Stimulated activated CD4-positive, alpha-beta T cell treated with anti-CD3 and anti-CD28 coated beads, TNF-alpha, amount 100 ng/mL, for 48 hours (primary cell): ENCODE measurements at places on chromosomes 12 and 14.
A peak's percentile ranks its signal among the peaks of the same experiment; 100 is the strongest.

DNA sequence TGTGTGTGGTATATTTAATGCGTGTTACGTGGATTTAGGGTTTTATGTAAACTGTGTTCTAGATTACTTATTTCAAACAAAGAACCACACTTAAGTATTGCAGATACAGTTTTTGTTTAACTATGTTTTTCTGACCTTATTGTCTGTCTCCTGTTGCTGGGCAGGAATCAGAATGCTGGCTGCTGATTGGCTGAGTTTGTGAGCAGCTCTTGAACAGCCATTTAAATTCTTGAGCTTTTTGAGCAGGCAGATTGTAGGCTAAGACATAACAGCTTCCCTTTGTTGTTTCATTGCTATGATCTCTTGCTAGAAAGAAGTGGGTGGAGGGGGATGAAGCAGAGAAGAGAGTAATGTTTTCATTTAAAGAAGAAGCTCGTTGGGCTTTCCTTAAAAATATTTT lies 52.2 kb downstream of the ATF7IP start:
- DNase-seq, result peak; percentile 53

DNA sequence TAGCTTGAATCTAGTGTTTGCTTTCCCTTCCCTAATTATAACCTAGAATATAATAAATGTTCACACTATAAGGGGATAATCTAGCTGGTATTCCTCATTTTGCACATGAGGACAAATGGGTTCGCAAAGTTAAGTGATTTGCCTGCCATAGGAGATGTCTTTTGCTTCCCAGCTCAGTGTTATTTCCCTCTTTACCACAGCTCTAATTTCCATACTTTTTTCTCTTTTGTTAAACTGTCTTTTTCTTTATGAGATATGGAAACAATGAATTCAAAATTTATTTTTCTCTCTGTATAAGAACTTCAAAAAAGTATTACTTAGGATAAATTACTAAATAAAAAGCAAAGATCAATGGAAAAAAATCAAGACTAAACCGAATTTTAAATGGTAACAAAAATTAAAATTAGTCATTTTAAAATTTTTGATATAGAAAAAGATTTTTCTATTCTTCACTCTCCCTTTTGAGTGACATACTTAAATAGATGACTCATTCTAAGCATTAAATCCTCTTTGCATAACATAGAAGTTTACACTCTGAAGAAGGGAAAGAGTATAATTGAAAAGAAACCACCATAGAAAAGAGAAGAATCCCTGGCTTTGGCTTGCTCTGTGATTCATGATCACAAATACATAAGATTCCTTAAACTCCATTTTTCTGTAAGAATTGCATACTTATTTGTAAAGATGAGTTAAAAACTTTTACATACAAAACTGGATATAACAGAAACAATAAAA lies 97.3 kb downstream of the INSM2 start:
- no peak for DNase-seq

GRCh38 chr12:130452546-130452945 lies 114.9 kb downstream of the PIWIL1 start:
- DNase-seq, result no peak

DNA sequence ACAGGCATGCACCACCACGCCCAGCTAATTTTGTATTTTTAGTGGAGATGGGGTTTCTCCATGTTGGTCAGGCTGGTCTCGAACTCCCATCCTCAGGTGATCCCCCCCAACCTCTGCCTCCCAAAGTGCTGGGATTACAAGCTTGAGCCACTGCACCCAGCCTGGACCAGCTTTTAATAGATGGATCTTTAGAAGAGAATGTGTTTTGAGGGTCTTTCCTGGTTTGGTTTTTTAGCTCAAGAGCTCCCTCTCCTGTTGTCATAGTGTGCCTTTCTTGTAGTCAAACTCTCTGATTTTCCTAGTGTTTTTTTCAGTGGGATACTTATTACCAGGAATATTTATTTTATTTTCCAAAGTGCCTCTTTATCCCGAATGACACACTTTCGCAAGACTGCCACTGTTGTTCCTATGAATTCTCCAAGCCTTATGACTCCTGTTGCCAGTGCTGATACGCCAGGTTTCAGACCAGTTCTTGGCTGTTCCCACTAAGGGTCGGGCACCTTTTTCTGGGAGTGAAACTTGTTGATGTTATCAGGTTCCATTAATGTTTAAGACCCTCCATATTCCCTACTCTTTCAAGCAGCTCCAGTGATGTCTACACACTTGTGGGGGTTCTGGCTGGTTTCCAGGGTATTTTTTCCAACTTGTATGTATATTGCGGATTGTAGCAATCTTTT lies 31.5 kb upstream of the LIMA1 start:
- no peak for DNase-seq

DNA sequence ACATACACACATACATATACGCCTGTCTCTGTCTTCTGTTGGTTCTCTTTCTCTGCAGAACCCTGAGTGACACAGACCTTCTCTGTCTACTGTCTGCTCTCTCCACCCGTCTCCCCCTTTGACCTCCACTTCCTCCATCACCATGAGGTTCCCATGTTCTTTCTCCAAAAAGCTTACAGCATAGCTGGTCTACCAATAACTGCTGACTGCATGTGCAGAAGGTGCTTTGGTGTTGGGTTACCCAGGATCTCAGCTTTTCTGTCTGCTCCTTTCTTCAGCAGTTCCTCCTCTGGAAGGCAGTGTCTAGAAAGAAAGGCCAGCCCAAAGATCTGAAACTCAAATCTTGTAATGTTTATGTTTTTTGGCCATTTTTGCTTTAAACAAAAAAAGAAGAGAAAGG lies 125.6 kb downstream of the SMOC1 start:
- DNase-seq, result no peak

DNA sequence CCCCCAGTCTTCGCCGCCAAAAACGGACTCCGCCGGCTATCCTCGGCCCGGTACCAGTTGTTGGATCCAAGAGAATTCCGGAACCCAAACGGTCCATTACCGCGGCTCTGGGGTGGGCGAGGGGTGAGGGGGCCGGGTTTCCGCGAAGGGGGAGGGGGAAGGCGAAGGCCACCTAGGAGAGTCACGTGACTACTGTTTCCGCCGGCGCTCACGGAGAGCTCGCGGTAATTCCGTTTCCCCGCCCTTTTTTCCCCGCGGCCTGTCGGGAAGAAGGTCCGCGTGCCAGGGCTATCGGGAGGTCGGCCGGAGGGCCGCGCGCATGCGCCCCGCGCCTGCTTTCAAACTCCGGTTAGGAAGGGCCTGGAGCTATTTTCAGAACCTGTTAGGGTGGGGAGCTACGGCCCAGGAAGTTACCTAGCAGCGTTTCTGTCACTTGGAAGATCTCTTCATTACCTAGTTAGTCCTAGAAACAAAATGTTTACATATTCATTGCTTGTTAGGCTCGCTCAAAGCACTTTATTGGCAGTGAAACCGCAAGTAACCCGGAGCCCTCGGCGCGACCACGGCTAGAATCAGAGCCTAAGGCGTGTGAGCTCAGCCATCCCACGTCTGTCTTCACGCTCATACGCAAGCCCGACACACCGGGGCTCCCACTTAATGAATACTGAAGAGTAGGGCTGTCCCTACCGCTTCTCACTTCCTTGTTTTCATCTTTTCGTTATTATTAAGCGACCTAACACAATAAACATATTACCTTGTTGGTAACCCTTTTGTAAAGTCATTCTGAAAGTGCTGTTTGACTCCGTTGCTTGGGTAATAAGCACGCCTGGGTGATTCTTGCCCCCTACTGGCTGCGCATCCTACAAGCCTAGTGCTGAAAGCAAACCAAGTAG lies 624 bp upstream of the SBNO1 start:
- DNase-seq, result peak; percentile 89

DNA sequence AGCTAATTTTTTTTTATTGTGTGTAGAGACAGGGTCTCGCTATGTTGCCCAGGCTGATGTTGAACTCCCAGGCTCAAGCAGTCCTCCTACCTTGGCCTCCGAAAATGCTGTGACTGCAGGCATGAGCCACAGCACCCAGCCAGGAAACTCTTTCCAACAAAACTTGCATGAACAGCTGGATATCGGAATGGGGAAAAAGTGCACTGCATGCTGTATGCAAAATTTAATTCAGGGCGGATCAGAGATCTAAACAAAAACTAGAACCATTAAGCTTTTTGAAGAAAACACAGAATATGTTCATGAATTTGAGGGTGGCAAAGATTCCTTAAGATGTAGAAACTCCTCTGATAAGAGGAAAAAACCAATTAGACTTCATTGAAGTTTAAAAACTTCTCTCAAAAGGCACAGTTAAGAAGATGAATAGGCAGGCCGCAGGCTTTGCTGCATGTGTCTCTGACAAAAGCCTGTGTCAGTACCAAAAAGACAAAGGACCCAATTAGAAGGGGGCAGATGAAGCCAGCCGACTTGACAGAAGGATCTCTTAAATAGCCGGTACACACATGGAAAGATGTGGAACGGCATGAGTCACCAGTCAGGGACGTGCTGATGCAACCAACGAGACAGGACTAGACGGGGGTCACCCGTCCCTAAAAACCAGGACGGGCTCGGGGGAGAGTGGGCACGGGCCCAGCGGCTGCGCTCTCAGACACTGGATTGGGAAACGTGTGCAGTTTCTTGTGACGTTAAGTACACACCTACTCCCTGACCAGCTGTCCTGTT lies 34.8 kb upstream of the MMP17 start:
- no peak for DNase-seq

DNA sequence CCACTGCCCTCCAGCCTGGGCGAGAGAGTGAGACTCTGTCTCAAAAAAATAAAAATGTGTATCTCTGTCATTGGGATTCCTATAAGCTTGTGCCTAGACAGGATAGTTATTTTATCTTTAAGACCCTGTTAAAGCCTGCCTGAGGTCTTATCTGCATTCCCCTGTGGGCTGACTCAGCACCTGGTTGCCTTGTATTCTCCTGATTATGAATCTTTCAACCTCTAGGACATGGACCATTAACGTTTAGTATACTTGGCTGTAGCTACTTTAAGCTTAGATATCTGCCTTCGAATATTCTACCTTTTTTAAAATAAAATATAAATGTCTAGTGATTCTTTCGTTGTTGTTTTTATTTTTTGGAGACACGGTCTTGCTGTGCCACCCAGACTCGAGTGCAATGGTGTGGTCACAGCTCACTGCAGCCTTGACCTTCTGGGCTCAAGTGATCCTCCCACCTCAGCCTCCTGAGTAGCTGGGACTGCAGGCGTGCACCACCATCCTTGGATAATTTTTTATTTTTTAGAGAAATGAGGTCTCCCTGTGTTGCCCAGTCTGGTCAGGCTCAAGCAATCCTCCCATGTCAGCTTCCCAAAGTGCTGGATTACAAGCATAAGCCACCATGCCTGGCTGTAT lies 41.3 kb downstream of the RESF1 start:
- no peak for DNase-seq

- DNase-seq, result no peak
Observed at GRCh38 chr12:2642896-2643425, 151.8 kb upstream of the FKBP4 start.

DNA sequence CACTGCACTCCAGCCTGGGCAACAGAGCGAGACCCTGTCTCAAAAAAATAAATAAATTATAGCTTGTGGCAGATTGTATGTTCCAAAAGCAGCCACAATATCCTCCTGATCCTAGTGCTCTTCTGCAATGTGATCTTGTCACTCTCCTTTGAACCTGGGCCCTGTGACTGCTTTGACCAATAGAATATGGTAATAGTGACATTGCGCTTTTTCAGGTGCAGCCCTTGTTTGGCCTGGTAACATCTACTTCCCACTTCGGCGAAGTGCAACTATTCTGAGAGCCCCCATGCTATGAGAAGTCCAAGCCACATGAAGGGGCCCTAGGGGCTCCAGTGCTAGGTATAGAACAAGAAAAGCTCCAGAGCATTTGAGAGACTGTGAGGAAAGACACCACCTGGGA lies 31.1 kb upstream of the DENND5B start:
- no peak for DNase-seq

DNA sequence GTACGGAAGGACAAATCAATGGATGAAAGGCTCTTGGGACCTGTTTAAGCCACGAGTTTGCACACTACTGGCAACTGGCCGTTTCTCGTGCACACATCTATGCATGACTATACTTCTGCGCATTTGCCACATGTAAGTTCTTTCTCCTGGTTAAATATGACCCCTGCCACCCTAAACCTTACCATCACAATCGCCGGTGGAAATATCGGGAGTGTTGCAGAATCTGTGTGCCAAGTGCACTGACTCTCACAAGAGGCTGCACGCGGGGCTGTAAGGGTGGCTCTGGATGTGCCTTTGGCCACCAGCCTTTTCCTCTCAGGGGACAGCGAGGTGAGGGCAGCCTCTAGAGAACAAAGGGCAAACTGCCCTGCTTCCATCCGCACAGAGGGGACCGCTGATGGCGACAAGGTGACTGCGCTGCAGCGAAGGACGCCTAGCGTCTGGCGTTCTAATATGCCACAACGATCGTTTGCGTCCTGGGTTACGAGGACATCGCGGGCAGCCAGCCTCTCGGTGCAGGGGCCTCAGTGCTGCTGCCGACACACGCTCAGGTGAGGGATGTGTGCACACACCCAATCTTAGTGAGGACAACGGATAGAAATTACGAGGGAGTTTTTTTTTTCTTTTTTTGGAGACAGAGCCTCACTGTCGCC lies 232.2 kb downstream of the PCNX1 start:
- no peak for DNase-seq

DNA sequence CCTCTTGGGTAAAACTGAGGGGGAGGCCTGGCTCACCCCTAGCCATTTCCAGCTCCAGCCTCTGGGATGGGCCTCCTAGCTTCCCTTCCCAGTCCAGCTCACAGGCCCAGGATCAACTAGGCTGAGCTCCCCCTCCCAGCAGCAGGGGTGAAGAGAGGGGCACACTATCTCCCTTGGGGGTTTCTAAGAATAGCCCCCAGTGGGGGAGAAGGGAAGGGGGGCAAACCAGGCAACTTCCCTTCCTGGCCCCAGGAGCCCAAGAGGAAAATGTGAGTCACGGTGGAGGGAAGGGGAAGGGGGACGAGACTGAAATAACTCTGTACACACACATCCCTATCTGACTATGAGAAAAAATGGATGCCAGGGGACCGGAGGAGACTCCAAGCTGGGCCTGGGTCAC lies 9.0 kb downstream of the ADCY6 start:
- no peak for DNase-seq

- DNase-seq, result no peak
Observed at GRCh38 chr12:95131589-95132340, 58.3 kb upstream of the NR2C1 start.

GRCh38 chr14:44804391-44804790 lies 157.4 kb downstream of the KLHL28 start:
- no peak for DNase-seq
